Esophagus muscularis mucosa (tissue), 4 donors: ENCODE measurements at places on chromosomes 6 and 20. TPM values are rescaled to one million over a fixed set of nuclear protein-coding genes. Genes with fewer than 3 reads are reported as not detected.

- no peak overlapping the region for H3K4me3 ChIP-seq
- no peaks in the 10 kb centered on the region for H3K36me3 ChIP-seq
- H3K4me1 ChIP-seq: peaks cover 42% of the 10 kb centered on the region
- DNase-seq: peak; percentile 21
- no peak overlapping the region for H3K27ac ChIP-seq
Observed at GRCh38 chr6:144310765-144311164, 25.6 kb downstream of the UTRN start.

DNA sequence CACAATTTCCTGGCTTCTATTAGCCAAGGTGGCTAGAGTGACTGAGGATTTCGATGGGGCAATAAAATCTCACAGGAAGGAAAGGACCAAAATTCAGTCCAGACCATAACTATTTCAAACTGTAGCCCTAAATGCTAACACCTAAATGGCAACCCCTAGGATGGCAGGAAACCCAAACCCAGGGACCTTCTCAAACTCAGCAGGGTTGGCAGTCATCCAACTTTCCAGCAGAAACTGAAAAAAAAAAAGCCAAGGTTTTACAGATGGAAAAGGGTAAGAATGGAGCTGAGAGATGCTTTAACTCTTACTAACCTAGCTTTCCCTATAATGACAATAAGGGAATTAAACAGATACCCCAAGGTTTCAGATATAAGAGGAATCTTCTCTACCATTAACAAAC lies 10.5 kb downstream of the IBTK start:
- H3K27me3 ChIP-seq: no peaks in the 10 kb centered on the region
- peaks cover 16% of the 10 kb centered on the region for H3K4me1 ChIP-seq
- H3K27ac ChIP-seq: no peak overlapping the region
- peaks cover 10% of the 10 kb centered on the region for H3K36me3 ChIP-seq

CAP2 gene
- 38.3 TPM for total RNA-seq

DNA sequence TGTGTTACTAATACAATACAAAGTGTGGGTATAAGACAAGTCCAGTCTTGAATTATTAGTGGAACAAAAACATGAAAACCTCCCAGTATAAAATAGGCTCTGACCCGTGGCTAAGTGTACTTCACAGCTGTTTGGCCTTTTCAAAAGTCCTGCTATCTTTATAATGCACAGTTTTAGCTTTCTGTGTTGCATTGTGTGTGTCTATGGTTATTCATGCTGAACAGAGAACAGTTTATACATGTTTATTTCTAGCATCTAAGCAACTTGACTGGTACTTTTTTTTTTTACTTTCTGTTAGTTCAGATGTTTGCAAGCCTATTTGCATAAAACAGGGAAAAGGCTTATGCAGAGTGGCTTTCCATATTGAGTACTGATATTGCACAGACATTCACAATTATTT lies 119.2 kb upstream of the CCN2 start:
- H3K4me3 ChIP-seq: no peak overlapping the region
- DNase-seq: no peak
- H3K27me3 ChIP-seq: no peaks in the 10 kb centered on the region
- no peak overlapping the region for H3K27ac ChIP-seq

PLCB4 gene
- 30.7 TPM for total RNA-seq

PLA2G7 gene
- 0.26 TPM for total RNA-seq

GRCh38 chr20:4134355-4134834 lies 119.0 kb upstream of the RNF24 start:
- H3K27me3 ChIP-seq: no peaks in the 10 kb centered on the region
- H3K4me1 ChIP-seq: no peaks in the 10 kb centered on the region
- DNase-seq: no peak
- H3K36me3 ChIP-seq: no peaks in the 10 kb centered on the region
- no peak overlapping the region for H3K4me3 ChIP-seq

DNA sequence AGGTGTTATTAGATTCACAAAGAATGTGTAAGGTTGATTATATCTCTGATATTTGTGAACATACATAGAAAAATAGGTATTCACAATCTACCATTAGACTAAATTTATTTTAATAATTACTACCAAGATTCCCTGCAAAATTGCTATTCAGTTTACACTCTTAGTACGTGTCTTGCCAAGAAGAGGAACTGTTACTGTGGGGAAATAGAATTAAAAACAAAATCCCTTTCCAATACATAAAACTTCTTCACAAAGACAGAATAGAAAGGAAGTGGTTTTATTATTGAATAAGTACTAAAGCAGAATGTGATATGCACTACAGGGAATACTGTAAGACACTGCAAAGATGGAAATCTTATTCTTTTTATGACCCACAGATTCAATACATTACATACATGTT lies 17.0 kb downstream of the RAB32 start:
- no peak overlapping the region for H3K4me3 ChIP-seq
- H3K4me1 ChIP-seq: no peaks in the 10 kb centered on the region
- H3K36me3 ChIP-seq: no peaks in the 10 kb centered on the region
- H3K27ac ChIP-seq: no peak overlapping the region

TP53INP2 gene
- total RNA-seq: 52.5 TPM

DNA sequence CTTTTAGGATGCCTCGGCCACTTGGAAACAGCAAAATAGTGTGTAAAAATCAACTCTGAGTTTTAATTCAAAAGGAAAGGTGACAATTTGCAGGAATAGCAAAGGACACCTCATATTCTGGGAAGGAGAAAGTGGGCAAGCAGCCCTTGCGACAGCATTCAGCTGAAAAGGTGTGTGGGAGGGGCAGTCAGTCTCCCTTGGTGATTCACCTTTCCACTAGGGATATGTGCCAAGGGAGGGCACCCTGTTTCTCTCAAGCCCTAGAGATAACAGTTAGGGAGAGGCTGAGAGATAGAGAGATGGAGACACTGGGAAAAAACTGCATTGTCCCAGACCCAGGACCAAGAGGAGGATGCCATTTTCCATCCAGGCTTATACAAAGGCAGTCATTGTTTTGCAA lies 228.1 kb downstream of the EPM2A start:
- DNase-seq: no peak
- no peaks in the 10 kb centered on the region for H3K36me3 ChIP-seq
- H3K27ac ChIP-seq: no peak overlapping the region
- no peak overlapping the region for H3K4me3 ChIP-seq
- H3K4me1 ChIP-seq: no peaks in the 10 kb centered on the region
- H3K27me3 ChIP-seq: no peaks in the 10 kb centered on the region

TMEM181 gene
- total RNA-seq: 31.6 TPM

GHRH gene
- total RNA-seq: not detected

DNA sequence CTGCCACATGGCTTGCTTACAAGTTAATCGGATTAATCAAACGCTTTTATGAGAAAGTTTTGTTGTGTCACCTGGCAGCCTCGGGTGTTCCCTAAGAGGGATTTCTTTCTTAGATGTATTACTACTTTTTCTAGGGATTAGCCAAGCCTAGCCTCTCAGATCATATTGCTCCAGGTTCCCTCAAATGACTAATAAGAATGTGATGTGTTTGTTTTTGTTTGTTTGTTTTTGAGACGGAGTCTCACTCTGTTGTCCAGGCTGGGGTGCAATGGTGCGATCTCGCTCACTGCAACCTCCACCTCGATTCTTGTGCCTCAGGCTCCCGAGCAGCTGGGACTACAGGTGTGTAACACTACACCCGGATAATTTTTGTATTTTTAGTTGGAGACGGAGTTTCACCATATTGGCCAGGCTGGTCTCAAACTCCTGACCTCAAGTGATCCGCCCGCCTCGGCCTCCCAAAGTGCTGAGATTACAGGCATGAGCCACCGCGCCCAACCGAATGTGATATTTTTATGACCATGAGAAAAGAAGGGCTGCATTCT lies 977 bp downstream of the HMGN4 start:
- H3K27me3 ChIP-seq: no peaks in the 10 kb centered on the region
- peaks cover 27% of the 10 kb centered on the region for H3K4me1 ChIP-seq
- peak overlapping the region; percentile 91 for H3K27ac ChIP-seq
- DNase-seq: no peak
- peak overlapping the region; percentile 82 for H3K4me3 ChIP-seq

DNA sequence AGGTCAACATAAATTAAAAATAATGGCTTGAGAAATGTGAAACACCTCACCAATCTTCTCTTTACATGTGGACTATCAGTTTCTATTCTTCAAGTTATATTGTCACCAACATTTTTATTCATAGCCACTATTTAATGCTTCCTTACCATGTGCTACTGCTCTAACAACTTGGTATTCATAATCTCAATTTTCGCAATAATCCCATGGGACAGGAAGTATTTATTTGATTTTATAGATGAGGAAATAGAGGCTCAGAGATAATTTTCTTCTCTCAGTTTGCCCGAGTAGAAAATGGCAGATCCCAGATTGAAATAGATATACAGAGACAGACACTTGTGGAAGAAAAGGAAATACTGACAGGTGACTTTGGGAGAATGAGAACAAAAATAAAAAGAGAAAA lies 66.6 kb downstream of the FAM83B start:
- DNase-seq: no peak
- no peaks in the 10 kb centered on the region for H3K4me1 ChIP-seq
- H3K4me3 ChIP-seq: no peak overlapping the region
- no peaks in the 10 kb centered on the region for H3K27me3 ChIP-seq

MEI4 gene
- total RNA-seq: 0.17 TPM

- H3K27me3 ChIP-seq: no peaks in the 10 kb centered on the region
- H3K27ac ChIP-seq: peak overlapping the region; percentile 98
- peak overlapping the region; percentile 73 for H3K4me3 ChIP-seq
- peaks cover 100% of the 10 kb centered on the region for H3K4me1 ChIP-seq
- DNase-seq: no peak
Observed at GRCh38 chr6:44222486-44223318, 693 bp upstream of the SLC29A1 start.

DNA sequence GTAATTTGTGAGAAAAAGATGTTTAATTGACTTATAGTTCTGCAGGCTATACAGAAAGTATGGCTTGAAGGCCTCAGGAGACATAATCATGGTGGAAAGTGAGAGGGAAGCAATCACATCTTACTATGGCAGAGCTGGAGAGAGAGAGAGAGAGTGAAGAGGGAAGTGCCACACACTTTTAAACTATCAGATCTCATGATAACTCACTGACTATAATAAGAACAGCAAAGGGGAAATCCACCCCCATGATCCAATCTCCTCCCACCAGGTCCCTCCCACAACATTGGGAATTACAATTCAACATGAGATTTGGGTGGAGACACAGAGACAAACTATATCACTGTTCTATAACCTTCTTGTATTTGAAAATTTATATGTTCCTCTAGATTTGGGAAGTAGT lies 117.2 kb upstream of the BMP5 start:
- H3K4me3 ChIP-seq: no peak overlapping the region
- H3K4me1 ChIP-seq: no peaks in the 10 kb centered on the region
- H3K27ac ChIP-seq: no peak overlapping the region
- no peaks in the 10 kb centered on the region for H3K36me3 ChIP-seq

GRCh38 chr20:7090001-7090400 lies 322.5 kb downstream of the BMP2 start:
- DNase-seq: no peak
- H3K36me3 ChIP-seq: no peaks in the 10 kb centered on the region
- no peak overlapping the region for H3K4me3 ChIP-seq
- H3K27ac ChIP-seq: no peak overlapping the region
- H3K27me3 ChIP-seq: no peaks in the 10 kb centered on the region

DNA sequence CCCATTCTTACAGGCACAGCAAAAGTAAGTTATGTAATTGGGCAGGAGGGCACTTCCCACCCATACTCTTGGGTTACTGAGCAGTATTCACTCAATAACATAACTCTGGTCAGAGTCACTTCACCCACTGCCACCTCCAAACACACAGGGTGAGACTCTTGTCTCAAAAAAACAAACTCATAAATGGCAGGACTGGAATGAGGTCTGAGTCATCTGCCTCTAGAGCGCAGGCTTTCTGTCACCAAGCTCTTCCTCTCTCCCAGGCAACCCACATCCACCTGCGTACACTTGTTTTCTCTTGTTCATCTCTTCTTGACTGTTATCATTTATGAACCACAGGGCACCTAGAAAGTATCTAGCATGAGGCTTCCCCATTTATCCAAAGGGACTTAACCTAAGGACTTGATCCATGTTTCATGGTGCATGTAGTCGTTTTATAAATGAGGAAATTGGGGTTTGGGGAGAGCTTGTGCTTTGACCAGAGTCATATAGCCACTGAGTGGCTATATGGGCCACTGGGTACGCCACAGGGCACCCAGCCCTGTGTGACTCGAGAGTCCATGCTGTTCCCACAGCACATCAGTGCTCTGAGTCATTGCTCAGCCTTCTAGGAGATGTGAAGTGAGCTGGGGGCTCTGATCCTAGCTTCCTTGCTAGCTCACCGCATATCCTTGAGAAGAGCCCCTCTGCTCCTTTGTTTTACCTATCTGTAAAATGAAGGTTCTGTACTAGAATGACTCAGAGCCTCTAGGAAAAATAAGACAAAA lies 22.4 kb downstream of the C20orf173 start:
- no peak for DNase-seq
- no peak overlapping the region for H3K4me3 ChIP-seq
- H3K36me3 ChIP-seq: peaks cover 87% of the 10 kb centered on the region
- no peaks in the 10 kb centered on the region for H3K27me3 ChIP-seq
- no peak overlapping the region for H3K27ac ChIP-seq

DNA sequence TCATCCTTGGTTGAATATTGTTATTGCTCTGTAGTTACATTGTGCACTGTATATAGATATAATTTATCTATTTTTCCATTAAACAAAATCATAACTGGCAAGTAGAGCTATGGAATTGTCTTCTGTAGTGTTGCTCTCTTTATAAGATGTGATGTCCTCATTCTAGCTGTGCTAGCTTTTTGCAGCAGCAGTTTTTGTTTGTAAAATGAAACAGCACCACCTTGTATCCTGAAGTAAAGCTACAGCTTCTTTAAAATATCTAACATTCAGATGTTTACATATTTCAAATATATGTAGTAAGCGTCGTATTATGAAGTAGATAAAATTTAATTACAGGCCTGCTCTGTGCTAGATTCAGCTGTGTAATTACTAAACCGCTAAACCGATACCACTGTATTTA lies 328.8 kb upstream of the MANEA start:
- no peak overlapping the region for H3K4me3 ChIP-seq
- DNase-seq: no peak
- no peaks in the 10 kb centered on the region for H3K27me3 ChIP-seq

GRCh38 chr6:90135667-90136066 lies 161.0 kb downstream of the BACH2 start:
- H3K4me1 ChIP-seq: peaks cover 6% of the 10 kb centered on the region
- no peaks in the 10 kb centered on the region for H3K36me3 ChIP-seq
- no peaks in the 10 kb centered on the region for H3K27me3 ChIP-seq
- no peak overlapping the region for H3K27ac ChIP-seq
- no peak for DNase-seq
- no peak overlapping the region for H3K4me3 ChIP-seq

DNA sequence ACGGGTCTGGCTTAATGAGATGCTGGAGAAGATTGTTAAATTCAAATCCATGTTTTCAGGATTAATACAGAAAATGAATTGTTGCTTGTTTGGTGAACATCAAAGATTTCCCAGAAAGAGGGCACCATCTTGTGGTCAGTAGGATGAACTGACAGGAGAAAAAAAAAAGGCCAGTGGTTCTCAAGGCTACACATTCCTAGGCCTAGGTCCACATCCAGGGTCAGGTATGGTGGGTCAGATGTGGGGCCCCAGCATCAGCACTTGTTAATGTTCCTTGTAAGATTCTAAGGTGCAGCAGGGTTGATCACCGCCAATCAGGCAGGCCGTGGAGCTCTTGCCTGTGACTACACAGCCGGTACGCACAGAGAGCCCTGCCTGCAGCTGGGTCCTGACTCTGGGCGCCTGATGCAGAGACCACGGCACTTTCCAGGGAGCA lies 34.0 kb upstream of the FOXO3 start:
- no peak overlapping the region for H3K4me3 ChIP-seq
- no peak overlapping the region for H3K27ac ChIP-seq
- no peak for DNase-seq
